ENCODE measurements at places on chromosomes 13 and 19. TPM values are rescaled to one million over a fixed set of nuclear protein-coding genes. Genes with fewer than 3 reads are reported as not detected.

CCDC194 gene
- total RNA-seq = not detected

KLK12 gene
- total RNA-seq = not detected

PSG2 gene
- total RNA-seq = not detected

SMIM44 gene
- not detected for total RNA-seq

TMEM161A gene
- total RNA-seq = 21.8 TPM

TNFSF13B gene
- total RNA-seq = 1.1 TPM

ZNF880 gene
- total RNA-seq = 1.0 TPM

PPAN gene
- total RNA-seq = 26.1 TPM

DNA sequence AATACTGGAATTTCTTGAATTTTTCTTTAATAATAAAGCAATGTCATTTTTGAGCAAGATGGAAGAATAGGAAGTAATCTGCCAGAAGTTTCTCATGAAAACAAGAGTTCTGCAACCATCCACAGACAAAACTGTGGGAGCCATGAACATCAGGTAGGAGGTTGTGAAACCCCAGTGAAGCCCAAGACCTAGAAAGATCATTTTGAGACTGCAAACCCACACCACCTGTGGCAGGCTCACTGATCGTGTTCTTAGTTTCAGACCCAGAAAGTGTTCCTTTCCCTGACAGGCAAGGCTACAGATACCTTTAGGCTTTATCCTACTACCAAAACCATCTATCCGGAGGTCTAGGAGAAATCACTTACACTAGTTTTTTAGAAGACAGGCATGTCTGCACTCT, 2189.8 kb upstream of the PCDH20 start:
- no peak for DNase-seq

DNA sequence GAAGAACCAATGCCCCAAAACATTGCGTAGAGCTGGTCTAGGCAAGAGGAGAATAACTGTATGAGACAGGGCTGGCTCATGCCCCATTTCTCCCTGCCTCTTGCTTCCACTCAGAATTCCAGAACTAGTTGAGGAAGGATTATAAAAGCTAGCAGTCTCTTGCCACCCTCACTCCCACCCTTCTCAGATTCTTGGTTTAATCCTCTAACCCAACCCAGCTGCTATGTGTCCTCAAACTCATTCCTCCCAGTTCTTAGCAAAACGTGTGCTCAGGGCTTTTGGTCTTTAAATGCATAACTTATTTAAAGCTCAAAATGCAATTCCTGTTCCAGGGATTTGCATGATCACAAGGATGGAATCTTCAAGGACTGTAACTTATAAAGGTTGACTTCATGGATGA, 466.3 kb downstream of the COG6 start:
- DNase-seq = no peak

GRCh38 chr13:33512880-33513554, 227.5 kb upstream of the STARD13 start:
- DNase-seq = peak; percentile 63

DNA sequence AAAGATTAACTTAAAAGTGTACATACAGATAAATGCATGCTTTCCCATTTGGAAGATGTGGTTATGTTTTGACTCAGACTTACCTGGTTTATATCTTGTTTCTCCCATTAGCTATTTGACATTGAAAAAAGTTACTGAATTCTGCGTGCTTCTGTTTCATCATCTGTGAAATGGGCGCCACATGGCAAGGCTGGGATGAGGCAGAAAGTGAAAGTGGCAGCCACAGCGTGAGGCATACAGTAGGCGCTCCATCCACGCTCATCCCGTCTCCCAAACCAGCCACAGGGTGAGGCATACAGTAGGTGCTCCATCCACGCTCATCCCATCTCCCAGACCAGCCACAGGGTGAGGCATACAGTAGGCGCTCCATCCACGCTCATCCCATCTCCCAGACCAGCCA, 14.0 kb upstream of the TMEM255B start:
- no peak for DNase-seq

DNA sequence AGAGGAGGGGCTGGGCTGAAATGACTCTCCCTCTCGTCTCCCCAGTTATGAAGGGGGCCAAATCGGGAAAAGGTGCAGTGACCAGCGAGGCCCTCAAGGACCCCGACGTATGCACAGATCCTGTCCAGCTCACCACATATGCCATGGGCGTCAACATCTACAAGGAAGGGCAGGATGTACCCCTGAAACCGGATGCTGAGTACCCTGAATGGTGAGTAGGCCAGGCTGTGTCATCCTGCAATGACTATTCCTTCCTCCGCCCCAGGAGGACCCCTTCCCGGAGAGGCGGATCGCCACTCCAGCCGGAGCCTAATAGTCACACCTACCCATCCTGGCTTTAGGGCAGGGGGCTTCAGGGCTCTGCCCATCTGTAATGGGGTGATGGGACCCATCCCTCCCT, 2.6 kb downstream of the MRPL54 start:
- DNase-seq = no peak

DNA sequence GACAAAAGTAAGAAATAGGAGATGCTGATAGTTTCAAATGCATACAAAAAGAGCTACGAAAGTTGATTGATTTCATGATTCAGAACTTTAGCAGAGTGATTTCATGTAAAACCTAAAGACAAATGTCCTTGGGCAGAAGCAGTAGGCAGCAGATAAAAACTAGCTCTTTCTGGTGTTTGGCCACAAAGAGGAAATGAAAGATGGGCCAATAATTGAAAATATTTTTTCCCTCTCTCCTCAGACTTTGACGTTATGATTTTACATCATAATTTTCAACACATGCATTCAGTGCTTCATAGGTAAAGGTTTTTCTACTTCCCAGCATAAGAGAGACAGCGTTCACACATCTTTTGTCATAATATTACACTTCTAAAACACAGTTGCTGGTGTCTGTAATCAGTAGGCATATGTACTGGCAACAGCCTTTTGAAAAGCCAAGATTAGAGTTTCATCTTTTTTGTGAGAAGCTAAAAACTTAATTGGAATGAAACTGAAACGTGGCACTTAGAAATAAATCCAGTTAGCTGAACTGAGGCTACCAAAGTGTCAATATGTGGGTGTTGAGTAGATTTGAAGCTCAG, 9.3 kb downstream of the SCEL start:
- DNase-seq = no peak

DNA sequence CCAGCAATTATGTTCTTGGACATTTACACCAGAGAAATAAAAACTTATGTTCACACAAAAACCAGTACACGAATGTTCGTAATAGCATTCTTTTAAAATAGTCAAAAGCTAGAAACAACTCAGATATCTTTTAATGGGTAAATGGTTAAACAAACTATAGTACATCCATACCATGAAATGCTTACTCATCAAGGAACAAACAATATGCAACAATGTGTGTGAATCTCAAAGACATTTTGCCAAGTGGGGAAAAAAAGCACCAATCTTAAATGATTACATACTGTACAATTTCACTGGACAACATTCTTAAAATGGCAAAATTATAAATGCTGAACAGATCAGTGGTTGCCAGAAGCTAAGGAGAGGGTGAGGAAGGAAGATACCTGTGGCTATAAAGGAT, 36.6 kb downstream of the MYCBP2 start:
- no peak for DNase-seq

DNA sequence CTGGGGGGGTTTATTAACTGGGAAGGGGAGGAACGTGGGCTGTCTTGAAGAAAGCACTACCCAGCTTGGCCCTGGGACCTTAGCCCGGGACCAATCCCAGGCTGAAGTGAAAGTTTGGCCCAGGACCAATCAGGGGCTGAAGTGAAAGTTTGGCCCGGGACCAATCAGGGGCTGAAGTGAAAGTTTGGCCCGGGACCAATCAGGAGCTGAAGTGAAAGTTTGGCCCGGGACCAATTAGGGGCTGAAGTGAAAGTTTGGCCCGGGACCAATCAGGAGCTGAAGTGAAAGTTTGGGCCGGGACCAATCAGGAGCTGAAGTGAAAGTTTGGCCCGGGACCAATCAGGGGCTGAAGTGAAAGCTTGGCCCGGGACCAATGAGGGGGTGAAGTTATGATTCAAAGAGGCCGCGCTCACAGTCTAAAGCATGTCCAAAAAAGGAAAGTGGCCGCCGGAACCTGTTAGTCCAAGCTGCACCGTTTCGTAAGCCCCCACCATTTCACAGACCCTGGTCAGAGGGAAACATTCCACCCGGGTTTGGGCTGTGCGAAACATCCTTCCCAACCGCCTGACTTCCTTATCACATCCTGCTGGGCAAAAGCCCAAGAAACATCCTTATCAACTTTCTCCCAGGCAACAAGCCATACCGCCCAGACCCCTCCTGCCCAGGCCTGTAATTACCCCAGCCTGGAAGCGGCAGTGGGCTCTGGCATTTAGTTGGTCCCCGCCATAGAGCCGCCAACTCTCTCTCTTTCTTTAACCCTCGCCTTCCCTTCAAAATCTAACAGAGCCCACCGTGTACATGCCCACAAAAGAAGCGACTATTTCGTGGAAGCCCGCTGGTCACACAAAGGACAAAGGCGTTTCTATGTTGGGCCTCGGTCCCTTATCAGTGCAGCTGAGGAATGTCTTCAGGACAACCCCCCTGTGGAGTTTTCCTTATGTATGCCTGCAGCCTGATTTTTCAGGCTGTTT, 1.1 kb downstream of the ZNF850 start:
- peak; percentile 79 for DNase-seq

GRCh38 chr13:33640832-33641231, 177.1 kb upstream of the RFC3 start:
- no peak for DNase-seq

GRCh38 chr19:47707135-47707925, 5.9 kb upstream of the EHD2 start:
- peak; percentile 79 for DNase-seq

Measured in H4 (cell line).